A549 treated with CORT108297 at 1 μM for 4 hours (cell line): ENCODE measurements at places on chromosomes 5 and 9. TPM values are rescaled to one million over a fixed set of nuclear protein-coding genes. Genes with fewer than 3 reads are reported as not detected.

Gene PCDH12
- total RNA-seq = 0.01 to 0.09 TPM (median 0.02 TPM) in 3 of 5 replicates, not detected in the others

Gene UBE2QL1
- total RNA-seq = 0.14 to 0.22 TPM (median 0.17 TPM) in 5 replicates

Gene CAMK2A
- 0.76 to 1.3 TPM (median 0.86 TPM) in 5 replicates for total RNA-seq

Gene CBY3
- not detected in 5 replicates for total RNA-seq

Gene SLC25A2
- 0.05 TPM in 1 of 5 replicates, not detected in the others for total RNA-seq

Gene GARIN3
- not detected in 5 replicates for total RNA-seq

Gene GABRA1
- not detected in 5 replicates for total RNA-seq

Gene SERF1A
- 0.76 to 3.8 TPM (median 1.0 TPM) in 5 replicates for total RNA-seq

Gene PTGES2
- total RNA-seq = 76.5 to 104 TPM (median 94.8 TPM) in 5 replicates

Gene SMIM15
- total RNA-seq = 67.4 to 86.6 TPM (median 70.7 TPM) in 5 replicates

Gene OBP2A
- not detected in 5 replicates for total RNA-seq

Gene SIT1
- not detected in 5 replicates for total RNA-seq

Gene CDO1
- total RNA-seq = 0.08 TPM in 1 of 5 replicates, not detected in the others

Gene IL33
- total RNA-seq = 0.46 to 0.93 TPM (median 0.58 TPM) in 5 replicates
